ENCODE measurements at places on chromosomes 12 and 14.
A peak's percentile ranks its signal among the peaks of the same experiment; 100 is the strongest.

GRCh38 chr12:6688543-6688998 lies 604 bp downstream of the ZNF384 start:
- DNase-seq: no peak

DNA sequence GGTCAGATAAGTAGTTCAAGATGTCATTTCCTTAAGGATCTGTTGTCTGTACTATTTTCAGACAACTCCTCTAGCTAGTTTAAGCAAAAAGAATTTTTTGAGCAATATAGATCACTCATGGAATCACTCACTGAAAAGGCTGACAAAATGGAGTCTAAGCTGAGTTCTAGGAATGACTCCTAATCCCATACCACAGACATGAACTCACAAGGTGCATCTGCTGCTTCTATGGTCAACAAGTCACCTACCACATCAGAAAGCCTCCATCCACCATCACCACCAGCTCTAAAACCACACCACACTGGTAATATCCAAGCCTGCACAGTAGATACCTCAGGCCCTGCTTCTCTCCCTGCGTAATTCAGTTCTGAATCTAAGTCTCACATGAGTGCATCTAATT lies 33.0 kb downstream of the PWP1 start:
- no peak for DNase-seq

DNA sequence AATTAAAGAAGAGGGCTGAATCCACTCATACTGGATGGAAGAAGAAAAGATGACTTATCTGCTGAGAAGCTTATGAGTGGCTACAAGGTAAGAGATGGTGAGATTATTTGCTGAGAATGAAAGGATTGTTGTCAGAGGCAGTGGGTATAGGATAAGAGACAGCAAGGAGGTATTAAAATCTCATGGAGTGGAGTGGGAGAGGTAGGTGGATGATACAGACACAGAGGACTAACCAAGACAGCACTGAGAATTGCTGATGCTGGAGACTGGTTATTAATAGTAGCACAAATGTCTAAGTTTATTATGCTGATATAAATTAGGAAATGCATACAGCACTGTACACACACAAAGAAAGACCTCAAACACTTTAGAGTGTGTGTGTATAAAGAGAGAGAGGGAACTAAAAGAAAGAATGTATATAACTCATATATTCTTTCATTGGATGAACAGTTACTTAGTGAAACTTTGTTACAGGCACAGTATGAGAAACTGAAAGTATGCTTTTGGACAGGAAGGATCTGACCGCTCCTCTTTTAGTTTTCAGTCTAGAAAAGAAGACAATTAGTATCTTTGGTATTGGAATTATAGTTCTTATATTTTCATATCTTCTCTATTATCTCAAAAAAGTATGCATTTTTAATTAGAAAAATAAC lies 543.1 kb downstream of the LRFN5 start:
- no peak for DNase-seq

DNA sequence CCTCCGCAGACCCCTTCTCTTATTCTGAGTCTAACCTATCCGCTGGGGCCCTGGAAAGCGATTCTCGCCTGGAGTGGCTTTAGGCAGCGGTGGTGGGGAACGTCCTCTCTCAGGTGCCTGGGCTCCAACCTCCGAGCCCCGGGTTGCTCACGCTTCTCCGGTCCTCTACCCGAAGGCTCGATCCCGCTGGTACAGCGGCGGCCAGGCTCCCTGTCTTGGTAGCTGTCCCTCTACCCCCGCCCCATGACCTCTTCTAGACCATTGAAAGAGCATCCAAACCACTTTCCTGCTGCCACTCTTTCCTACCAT lies 505 bp upstream of the HEBP1 start:
- no peak for DNase-seq

- DNase-seq: no peak
Measured at GRCh38 chr14:104450811-104451401, 128.7 kb upstream of the C14orf180 start.

- no peak for DNase-seq
Measured at GRCh38 chr12:14910090-14910915, 24.6 kb upstream of the MGP start.

GRCh38 chr14:52318826-52319645 lies 4.9 kb downstream of the PTGER2 start:
- DNase-seq: no peak

- DNase-seq: peak; percentile 15
Measured at GRCh38 chr12:26119391-26119989, 5.3 kb downstream of the BHLHE41 start.

- DNase-seq: no peak
Measured at GRCh38 chr12:98814254-98814653, 169.2 kb downstream of the APAF1 start.

DNA sequence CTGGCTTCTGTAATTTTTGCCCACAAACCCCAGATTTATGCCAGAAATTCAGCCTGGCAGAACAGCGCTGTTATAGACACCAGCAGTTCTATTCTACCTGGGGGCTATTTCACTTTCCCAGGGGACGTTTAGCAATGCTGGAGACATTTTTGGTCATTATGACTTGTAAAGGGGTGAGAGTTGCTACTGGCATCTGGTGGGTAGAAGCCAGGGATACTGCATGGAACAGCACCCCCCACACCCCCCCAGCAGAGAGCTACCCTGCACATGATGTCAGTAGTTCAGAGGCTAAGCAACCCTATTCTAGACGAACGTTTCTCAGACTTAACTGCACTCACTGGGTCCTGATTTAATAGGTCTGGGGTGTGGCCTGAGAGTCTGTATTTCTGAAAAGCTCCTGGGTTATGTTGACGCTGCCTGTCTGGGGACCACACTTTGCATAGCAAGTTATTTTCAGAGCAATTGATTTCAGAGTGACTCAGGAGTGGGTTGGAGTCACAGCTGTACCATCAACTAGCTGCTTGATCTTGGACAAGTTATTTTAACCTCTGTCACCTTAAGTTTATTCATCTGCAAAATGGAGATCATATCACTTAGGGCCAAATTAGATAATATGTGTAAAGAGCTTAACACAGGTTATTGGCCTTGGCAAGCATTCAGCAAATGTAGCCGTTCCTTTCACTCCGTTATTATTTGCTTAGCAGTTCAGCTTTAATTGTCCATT lies 48.5 kb downstream of the CHST11 start:
- no peak for DNase-seq

GRCh38 chr12:8907513-8907912 lies 6.8 kb upstream of the PHC1 start:
- DNase-seq: no peak

DNA sequence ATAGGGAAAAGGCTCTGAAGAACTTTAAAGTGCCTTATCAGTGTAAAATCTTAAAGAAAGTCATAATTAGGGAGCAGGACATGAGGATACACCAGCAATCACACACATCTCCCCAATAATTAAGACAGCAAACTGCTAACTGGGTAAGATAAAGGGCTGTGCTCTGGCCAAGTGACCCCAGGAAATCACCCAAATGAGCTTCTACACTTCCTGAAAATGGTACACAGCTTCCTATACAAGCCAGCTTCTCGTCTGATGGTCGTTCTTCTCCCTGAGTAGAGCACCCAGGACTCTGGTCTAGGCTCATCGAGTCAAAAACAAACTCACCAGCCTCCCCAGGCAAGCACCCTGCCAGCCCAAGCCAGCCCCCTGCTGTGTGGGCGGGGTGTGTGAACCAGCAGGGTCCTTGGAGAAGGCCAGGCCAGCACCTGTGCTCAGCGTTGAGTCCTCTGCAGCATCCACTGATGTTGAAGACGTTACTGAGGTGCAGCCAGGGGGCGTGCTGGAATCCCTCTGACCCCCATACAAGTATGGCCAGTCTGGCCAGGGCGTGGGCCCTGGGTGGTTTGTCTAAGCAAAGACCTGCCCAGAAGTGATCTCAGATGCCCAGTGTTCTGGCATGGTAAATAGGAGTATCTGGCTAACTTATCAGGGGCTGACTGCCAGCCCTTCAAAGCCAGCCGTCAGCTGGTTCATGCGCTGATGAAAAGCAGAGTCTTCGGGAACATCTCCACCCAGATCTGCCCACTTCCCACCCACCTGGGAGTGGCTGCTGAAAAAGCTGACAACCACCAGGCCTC lies 41.4 kb downstream of the ACTN1 start:
- no peak for DNase-seq

DNA sequence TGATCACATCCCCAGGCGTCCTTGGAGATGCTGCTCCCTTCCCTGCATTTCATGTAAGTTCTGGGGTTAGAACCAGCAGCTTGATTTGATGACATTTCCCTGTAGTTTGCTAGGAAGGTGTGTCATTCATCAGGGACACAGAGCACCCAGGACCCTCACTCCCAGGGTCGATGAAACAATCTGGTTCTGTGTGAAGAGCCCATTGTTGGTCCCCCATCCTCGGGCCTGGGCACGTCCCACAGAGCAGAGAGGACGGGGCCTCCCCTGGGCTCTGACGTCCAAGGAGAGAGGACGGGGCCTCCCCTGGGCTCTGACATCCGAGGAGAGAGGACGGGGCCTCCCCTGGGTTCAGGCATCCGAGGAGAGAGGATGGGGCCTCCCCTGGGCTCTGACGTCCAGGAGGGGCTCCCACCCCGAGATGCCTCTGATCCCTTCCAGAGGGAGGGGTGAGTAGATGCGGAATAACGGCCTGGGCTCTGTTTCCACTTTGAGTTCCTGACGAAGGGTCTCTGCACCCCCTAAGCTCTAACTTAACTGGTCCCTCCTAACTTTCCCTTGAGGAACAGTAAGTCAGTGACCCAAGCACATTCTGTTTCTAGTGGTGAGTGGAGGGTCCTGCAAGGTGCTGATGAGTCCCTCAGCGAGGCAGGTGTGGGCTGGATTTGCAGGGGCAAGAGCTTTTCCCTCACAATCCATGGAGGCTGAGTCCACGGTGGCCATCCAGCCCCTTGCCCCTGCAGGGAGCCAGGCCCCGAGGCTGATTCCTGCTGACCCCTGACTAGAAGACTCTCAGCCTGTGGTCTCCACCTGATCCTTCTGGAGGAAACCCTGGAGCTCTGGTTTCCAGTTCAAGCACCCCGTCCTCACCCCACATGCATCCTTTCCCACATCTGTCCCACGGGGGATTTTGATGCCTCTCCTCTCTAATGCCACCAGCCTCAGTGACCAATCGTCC lies 35.5 kb upstream of the SFSWAP start:
- no peak for DNase-seq

- no peak for DNase-seq
Measured at GRCh38 chr12:2113119-2113912, 60.5 kb downstream of the CACNA1C start.

GRCh38 chr12:120943482-120943881 lies 34.9 kb upstream of the HNF1A start:
- DNase-seq: no peak

DNA sequence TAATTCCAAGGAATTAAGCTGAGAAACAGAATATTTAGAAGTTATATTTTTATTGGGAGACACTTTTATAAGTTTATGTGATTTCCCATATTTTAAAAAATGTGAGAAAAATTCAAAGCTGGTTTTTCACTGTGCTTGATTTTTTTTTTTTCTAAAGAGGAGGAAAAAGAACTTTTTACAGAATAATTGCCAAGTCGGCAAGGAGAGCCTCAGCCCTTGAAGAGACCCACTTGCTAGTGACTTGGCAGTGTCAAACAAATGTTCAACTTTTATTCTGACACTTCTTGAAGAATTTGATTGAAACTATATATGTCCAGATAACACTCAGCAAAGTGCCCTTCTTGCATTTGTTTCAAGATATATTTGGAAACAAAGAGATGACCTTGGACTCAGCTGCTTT lies 52.3 kb upstream of the ATP2A2 start:
- DNase-seq: no peak

DNA sequence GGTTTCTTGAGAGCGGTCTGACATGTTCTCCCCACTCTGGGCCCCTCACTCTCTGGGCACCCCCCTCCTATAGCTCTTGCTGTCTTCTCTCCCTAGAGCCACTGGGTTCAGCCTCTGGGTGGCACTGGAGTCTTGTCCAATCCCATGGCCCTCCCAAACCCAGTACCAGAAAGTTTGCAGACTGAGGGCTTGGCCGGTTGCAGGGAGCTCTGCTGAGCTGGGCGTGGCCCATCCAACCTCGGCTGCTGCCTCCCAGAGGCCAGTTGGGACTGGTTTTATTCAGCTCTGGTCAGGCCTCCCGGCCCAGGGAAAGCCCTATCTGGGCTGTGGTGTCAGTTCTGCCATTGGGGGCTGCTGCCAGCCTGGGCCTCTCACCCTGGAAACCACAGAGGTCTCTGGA lies 37.9 kb downstream of the ISCA2 start:
- peak; percentile 65 for DNase-seq

DNA sequence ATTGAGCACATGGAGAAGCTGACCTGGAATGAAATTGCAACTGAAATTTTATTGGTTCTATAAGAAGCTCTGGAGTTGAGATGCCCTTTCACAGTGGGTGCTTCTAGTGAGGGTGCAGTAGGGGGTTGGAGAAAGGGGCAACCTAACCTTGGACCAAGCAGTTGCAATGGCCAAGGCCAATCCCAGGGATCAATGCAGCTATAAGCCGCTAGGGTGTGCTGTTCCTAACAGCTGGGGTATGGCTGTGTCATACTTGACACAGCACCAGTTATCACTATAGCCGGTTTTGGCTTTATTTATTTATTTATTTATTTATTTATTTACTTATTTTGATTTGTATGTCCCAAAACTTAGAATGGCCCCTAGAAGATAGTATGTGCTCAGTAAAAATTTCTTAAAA lies 505.9 kb downstream of the FLRT2 start:
- peak; percentile 24 for DNase-seq

DNA sequence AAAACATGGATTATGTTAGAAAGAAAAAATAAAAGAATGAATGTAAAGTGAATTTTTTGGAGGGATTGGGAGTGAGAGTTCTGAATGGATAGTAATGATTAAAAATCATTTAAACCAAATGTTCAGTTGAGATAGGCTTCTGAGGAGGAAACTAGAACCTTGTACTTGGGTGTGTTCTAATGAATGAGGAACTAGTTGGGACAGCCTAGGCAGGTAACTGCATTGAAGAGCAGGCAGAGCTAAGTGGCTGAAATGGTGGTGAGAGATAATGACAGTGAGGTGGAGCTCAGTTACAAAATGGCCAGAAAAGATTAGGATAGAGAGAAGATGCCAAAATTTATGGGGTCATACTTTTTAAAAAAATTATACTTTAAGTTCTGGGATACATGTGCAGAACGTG lies 132.9 kb downstream of the ATP23 start:
- no peak for DNase-seq

DNA sequence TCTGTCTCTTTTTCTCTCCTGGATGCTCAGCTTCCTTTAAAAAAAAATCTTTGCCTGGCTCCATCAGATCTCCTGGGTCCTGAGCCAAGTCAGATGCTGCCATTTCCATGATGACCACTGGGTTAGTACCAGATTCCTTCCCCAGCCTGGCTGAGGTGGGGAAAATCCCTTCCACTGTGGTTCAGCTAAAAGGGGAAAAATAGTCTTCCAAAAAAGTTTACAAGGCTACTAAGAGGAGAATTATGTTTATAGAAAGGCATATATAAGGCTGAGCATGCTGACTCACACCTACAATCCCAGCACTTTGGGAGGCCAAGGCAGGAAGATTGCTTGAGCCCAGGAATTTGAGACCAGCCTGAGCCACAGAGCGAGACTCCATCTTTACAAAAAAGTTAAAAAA lies 28.4 kb upstream of the GAS2L3 start:
- no peak for DNase-seq

GRCh38 chr14:94394581-94395207 lies 6.3 kb upstream of the SERPINA1 start:
- no peak for DNase-seq
